Stimulated activated CD4-positive, alpha-beta T cell treated with anti-CD3 and anti-CD28 coated beads, Interleukin-1b, Interleukin-23, amount 100 ng/mL, for 1 hour (primary cell): ENCODE measurements at places on chromosomes 11 and 22.

DNA sequence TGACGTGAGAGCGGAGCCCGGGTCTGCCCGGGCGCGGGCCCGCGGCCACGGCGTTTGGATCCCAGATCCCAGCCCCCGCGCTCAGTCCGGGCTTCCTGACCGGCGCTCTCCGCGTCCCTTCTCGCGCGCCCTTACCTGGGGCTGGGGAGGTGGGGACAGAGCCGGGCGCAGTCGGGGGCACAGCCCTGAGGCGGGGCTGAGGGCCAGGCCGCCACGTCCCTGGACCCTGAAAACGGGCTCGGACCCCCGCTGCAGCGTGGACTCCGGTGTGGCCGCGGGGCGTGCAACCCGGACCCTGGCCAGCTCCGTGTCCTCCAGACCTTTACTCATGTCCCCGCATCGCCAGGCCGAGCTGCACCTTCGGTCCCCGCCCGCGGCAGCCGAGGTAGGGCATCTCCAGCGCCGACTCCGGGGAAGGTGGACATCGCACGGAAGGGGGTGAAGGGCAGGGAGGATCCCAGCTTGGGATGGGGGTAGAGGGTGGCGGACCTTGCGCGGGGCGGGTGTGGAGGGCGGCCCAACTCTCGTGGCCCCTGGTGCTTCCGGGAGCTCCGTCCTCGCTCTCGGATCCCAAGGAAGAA is 9.9 kb upstream of the AIFM3 start:
- DNase-seq, result no peak

DNA sequence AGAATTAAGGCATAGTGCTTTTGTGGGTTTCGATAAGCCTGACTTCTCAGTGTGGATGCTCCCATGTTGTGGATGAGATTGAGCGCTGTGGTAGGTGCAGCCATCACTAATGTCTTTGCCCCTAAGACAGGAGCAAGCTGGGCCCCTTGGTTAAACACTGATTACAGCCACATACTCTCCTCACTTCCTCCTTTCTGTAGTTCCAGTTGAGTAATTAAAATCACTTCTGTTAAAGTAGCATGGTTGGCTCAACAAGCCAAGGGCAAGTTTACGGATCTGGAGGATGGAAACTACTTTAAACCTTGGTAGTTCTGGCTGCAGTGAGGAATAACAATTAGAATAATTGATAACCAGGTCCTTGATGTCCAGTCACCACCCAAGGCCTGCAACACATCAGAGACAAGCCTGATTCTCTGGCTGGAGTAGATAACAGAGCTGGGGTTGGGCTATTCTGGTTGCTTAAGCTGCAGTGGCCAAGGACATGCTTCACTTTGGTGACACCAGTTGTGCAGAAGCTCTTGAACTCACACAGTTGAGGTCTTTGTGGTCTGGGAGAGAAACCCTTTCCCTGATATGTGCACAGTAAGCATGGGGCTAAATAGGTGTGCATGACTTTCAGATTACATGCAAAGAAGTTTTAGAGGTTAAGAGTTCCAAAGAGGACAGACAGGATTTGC is 81.3 kb downstream of the KIRREL3 start:
- DNase-seq, result no peak

DNA sequence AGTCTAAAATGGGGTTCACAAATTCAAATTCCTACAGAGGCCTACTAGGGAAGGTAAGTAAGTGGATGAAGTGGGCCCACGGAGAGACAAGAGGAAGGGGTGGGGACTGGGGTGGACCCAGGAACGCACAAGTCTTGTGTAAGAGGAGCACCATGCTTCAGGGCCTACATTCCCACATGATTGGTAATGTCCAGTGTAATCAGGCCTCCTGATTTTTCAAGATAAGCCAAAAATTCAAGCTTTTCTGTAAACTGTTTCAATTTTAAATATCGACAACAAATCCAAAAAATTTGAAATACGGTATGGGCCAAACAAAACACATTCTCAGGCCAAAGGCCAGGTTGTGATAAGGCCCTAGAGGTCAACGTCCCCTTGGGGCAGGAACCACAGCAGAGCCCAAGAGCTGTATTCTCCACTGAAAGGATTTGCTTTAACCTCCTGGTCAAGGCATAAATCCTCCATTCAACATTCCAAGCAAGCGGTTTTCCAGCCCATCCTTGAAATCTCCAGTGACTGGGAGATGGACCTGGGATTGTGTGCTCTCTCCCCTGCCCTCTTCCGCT is 116.4 kb downstream of the TRIM29 start:
- no peak for DNase-seq

GRCh38 chr11:3879216-3879966 is 23.9 kb downstream of the STIM1 start:
- DNase-seq, result no peak

- DNase-seq, result no peak
These were observed 99.5 kb downstream of the SPATA19 start for GRCh38 chr11:133745791-133746190.

GRCh38 chr22:48244388-48245195 is 1482.1 kb downstream of the TBC1D22A start:
- DNase-seq, result no peak

- no peak for DNase-seq
These were observed 2.6 kb upstream of the LTO1 start for GRCh38 chr11:69677749-69678148.

DNA sequence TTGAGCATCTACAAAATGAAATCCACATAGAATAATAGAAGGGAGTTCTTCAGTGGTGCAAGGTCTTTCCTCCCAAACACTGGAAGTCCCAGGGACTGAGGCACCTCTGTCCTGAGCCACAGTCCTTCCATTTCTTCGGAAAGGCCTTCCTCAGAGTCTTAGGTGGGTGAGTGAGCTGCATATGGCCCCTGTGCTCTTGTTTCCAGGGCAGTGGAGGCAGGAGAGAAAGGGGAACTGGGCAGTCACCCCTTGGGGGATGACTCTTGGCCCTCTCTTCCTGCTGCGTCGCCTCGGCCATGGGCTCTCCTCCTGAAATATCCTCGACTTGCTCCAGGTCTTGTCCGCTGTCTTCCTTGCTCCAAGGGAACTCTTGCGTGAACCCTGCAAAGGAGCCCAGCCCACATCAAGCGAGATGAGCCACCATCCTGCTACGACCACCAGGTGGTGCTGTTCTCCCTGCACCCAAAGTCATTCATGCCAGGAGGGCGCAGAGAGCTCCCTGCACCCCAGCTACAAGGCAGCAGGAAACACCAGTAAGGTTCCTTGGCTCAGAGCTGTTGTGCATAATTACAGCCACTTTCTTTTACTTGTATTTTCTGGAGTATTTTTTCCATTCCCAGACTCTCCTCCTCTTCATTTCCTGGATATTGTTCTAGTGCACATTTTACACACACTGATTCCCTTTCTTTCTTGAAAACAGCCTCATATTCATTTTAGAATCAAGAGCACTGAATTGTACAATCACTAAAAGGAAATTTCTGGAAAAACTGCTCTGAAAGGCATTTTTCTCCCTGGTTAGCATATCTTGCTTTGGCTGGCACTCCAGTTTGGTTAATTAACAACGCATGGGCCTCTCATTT is 397.8 kb downstream of the OPCML start:
- DNase-seq, result no peak

DNA sequence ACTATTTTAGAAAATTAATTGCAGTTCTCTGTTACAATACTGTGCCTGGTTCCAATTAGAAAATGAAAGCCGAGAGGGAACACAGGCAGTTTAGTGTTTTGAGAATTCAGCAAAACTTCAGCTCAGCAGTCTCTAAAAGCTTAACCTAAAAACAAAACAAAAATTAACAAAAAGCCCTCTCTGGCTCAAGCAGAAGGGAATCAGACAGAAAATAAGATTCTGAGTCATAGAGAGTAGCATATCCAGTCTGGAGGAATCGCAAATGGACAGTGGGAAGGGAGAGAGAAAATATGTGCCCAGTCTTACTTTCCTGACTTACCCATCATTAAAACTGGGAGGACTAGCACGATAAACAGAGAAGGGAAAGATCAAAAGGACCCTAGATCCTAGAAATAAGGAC is 38.1 kb upstream of the CHRM4 start:
- no peak for DNase-seq

- DNase-seq, result no peak
These were observed 12.9 kb downstream of the MS4A10 start for GRCh38 chr11:60797846-60798630.

DNA sequence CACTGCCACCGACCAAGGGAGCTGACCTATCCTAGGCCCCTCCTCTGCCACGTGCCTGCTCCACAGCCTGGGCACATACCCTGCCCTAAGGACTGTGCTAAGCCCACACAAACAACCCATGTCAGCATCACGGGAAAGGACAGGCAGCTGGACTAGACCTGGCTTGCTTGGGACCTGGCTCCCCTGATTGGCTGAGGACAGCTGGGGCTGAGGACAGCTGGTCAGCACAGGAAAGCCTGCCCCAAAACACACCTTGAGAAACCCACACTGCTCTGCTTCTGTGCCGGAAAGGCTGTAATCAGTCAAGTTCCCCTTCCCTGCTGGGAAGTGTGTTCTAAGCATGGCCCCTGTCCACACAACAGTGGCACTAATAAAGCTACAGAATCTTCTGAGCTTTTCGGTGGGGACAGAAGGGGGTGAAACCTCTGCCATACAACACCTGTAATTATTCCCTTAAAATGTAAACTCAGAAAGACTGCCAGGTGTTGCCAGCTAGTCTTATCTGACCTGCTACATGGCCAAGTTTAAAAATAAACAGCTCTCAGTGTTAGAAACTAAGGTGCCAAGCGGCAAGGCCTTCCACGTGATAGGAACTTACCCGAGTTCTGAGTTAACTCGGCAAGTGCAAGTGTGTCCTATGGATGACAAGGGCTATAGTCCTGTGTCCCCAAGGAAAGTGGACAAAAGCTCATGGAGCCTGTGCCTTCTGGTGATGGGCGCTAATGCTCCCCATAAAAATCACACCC is 35.7 kb upstream of the ARFGAP3 start:
- DNase-seq, result no peak

DNA sequence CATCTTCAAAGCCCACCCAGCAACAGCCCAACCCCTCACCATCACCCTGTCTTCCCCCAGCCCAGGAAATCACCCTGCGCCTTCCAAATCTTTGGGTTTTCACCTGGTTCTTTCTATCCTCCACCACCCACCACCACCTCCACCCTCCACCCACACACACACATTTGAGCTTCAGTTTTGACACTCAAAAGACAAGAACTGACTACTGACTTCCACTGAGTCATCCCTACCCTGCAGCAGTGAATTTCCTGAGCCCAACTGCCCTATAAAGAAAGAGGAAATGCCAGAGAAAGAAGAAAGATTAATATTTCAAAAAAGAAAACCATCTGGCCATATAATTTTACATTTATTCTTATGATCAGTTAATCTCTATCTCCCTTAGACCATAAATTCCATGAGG is 137.5 kb downstream of the CHST1 start:
- DNase-seq, result no peak

GRCh38 chr22:32561163-32561562 is 86.6 kb downstream of the FBXO7 start:
- no peak for DNase-seq

DNA sequence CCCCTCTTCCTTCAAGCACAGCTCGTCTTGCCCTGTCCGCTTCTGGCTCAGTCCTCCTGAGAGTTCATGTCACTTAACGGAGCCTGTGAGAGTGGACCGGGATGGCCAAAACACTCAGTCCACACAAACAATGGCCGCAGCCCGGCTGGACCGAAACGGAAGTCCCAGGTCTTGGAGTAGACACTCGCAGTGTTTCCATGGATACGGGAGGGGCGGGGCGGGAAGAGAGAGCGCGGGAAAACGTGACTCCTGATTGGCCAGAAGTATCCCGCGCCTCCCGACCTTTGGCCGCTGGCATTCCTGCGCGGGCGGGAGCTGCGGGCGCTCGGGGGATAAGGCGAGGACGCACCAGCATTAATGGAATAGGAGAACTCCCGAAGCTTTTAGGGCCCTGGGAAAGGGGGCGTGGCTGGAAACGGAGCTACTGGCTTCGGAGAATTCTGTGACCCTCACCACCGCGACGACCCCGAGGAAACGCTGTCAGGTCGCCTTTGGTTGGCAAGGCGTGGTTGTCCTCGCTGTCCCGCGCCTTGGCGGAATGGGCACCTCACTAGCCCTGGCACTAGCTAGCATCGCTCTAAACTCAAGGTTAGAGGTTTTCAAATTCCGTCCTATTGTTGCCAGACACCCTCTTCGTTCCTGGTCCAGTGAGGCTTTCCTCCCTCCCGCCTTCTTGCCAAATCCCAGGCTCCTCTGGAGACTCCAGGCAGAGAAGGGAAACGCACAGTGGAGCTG is at the start of the genes NLRP14 and ZNF214:
NLRP14 (plus strand) TSS at position 297 of the 735 bp plus-strand sequence. CDS start 18,108 bp downstream, outside the sequence.
ZNF214 (minus strand) TSS at position 164 of the 735 bp plus-strand sequence. CDS start 17,511 bp downstream, outside the sequence.
- no peak for DNase-seq

DNA sequence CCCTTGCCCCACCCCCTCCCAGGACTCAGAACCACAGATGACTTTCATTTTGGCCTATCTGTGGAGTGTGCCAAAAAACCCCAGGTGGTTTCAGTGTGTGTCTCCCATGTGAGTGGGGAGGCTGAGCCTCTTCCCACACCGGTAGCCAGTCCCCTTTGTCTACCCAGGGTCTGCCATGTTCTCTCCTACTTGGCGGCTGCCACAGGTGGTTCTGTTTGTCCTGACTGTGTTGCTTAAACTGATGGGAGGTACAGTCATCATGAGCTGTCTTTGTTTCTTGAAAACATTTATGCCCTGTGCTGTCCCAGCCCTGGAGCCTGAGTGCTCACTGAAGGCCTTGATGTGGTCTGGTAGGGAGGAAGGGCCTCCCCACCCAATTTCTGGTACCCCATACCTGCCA is 39.7 kb upstream of the SUSD2 start:
- no peak for DNase-seq

DNA sequence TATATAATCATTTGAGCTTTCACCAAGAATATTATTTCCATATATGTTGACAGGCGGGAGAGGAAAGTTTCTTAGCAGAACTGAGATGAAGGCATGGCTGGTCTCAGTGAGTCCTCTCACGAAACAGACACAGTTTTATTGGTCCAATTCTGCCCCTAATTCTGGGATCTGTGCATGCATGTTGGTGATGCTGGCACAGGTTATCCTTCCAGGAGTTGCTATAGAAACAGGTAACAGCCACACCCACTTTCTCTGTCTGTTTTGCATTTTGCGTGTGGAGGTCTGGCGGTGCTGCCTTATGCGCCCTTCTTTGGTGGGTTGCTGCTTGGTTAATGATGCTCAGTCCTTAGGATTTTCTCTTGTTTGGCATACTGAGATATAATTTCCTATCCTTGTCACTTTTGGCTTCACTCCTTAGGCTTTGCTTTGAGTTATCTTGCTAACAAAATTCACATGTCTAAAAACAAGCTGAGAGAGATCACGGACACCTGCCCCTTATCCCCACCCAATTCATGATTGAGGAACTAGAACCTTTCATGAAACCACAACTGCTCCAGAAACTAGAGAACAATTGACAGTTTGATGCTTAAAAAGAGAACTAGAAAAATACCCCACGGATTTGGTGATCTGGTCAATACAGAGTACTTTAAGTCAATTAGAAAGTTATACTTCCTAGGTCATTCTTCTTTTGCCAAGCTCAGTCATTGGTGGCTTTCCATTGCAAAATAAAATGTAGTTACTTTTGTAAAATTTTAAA is 189.3 kb downstream of the FAT3 start:
- no peak for DNase-seq
